Glutamatergic neuron (in vitro differentiated cells): ENCODE measurements at places on chromosomes 3 and 15.

- DNase-seq: no peak
These were observed 21.6 kb downstream of the ADAMTS9 start for GRCh38 chr3:64666171-64666588.

- DNase-seq: no peak
These were observed 240.4 kb downstream of the PDZRN3 start for GRCh38 chr3:73384091-73384906.

DNA sequence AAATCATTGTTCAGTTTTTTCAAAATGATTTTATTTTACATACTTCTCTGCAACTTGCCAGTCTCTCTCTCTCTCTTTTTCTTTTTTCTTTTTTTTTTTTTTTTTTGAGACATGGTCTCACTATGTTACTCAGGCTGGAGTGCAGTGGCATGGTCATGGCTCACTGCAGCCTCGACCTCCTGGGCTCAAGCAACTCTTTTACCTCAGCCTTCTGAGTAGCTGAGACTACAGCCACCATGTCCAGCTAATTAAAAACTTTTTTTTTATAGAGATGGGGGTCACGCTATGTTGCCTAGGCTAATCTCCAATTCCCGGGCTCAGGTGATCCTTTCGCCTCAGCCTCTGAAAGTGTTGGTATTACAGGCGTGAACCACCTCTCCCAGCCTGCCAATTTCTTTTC, 12.1 kb upstream of the ARID3B start:
- no peak for DNase-seq

DNA sequence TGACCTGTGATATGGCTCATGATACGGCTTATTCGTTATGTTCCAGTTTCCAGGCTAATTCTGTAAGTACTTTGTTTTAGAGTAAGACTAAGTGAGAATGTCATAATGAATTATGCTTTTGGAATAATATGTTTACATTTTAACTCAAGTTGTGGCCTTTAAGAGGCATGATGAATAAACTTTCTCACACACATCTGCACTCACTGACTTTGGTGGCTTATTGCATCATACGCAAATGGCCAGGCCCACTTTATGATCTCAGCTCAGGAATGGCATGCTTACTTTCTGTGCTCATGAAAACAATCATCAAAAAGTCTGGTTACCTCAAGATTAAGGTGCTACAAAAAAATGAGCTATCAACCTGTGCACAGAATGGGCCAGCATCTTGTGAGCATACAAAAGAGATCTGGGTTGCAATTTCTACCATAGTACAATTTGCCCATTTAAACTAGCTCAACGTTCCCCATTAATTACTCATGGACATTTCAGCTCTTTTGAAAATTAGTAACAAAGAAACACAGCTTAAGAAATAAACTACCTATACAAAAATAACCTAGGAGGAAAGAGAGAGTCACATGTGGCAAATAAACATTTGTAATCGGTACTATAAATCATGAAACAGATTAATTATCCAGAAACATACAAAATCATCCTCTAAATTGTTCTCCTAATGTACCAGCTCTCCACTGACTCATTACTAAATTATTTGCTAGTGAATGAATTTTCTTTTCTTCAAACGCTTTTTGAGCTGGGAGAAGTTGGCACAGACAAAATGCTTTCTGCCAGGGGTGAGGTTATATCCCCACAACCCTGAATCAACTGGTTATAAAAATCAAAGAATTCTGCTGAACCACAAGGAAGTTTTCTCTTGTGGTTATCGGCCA, 439.0 kb upstream of the ADAMTS9 start:
- no peak for DNase-seq

GRCh38 chr3:14636496-14637087, 15.0 kb upstream of the CCDC174 start:
- DNase-seq: no peak

GRCh38 chr3:176766862-176767261, 430.4 kb downstream of the TBL1XR1 start:
- no peak for DNase-seq

DNA sequence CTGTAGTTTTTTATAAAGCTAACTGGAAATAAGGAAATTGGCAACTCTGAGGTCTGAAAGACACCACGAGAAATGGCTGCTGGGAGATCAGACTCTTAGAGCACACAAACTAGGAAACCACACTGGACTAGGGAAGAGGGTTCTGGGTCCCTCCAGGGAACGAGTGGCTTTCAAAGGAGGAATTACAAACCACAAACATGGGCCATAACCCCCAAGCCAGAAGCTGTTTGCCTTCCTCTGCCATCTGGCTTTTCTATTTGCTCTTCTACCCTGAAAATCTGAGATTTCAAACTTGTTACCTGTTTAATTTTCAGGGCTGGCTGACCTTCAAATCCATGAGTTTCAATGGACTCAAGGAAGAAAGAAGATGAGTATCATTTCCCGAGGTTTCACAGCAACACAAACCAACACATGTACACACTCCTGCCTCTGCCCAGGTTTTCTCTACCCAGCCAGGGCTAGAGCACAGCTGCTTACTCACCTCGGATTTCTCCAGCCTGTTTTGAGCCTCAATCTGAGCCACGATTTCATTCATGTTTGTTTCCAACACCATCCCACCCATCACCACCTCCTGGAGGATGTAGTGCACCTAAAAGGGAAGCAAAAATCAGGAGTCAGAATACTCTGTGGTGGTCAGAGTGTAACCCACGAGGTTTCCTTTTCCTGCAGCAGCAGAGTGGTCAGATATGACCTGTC, 22.6 kb upstream of the ANPEP start:
- DNase-seq: no peak

DNA sequence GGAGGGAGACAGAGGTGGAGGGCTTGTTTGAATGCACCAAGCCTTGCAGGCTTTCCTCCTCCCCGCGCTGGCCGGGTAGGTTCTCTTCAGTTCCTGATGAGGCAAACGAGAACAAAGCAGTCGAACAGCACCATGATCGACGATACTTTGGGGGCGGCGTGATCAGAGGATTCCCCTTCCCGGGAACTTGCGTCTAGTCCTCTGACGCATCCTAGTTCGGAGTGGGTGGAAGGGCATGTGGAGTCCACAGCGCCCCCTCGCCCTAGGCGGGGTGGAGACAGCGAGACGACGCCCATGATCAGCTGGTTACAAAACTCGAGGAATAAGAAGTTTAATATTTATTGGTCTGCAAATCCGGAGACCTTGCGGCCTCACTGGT, 452 bp upstream of the SV2B start:
- peak; percentile 51 for DNase-seq

DNA sequence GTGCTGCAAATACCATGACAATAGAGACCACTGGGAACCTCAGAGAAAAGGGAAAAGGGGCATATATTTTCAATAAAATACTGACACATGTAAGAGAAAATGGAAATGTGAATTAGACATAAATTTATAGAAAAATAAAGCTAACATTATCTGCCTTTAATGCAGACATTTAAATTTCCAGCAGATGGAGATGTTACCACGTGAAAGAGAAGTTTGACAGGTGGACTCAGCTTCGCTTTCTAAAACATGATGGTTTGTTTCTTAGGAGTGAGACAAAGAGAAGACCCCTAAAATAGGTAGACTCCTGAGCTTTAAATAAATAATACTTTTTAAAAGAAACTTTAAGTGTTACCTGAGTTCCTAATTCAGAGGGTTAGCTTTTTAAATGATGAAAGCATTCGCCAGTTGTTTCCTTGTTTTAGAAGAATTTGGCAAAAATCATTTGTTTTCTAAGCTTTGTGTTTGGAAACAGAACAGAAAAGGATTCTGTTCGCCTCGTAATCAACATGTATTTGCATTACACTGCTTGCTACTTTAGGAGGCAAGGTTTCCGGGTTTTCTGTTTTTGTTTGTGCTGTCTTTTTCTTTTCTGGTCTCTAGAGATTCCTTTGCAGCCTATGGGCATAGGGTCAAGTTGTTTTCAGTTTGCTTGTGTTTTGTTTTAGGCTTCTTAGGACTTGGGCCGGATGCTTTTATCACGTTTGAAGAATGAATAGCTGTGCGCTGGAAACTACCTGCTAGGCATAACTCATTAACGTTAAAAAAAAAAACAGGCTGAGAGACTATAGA, 271.4 kb downstream of the THSD4 start:
- no peak for DNase-seq

DNA sequence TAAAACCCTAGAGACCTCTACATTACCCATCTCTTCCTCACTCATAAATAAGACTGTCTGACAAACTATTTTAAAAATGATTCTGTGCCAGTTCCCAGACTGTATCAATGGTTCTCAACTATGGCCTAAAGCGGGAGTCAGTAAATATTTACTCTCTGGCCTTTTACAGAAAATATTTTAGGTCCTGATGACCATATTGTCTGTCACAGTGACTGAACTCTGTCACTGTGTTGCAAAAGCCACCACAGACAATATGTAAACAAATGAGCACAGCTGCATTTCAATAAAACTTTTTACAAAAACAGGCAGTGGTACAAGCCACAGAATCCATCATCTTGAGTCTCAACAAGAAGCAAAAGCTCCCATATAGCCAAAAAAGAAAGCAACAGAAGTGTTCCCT, 45.4 kb downstream of the PLOD2 start:
- DNase-seq: no peak

DNA sequence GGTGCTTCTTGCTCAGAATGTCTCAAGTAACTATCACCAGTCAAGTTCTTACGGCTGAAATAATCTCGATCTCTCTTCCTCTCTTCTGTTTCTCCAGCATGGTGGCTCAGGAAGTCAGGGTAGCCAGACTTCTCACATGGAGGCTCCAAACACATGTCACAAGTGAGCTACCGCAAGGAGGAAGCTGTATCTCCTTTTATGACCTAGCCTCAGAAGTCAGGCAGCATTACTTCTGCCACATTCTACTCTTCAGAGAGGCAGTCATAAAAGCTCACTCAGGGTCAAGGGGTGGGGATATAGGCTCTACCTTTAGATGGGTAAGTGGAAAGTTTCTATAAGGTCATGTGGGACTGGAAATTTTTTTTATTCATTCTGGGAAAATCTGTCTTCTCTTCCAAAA, 86.6 kb upstream of the NEO1 start:
- DNase-seq: no peak

- no peak for DNase-seq
These were observed 12.5 kb downstream of the OXNAD1 start for GRCh38 chr3:16277471-16277870.

- DNase-seq: no peak
These were observed 39.3 kb downstream of the CHRD start for GRCh38 chr3:184419171-184419570.

DNA sequence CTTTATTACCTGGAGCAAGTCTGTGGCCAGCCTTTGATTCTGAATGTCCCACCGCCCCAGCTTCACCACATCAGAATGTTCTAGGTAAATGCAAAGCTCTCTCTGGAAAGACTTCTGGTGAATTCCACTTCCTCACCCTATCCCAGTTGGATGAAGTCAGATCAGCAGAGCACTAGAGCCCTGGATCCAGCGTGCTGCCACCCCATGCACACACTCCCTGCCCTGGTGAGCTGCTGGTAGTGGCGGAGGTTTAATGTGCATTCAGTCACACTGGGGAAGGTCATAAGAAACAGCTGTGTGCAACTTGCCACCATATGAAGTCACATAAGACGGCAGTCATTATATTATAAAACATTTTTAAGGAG, 16.3 kb upstream of the SLC41A3 start:
- no peak for DNase-seq
